GM13977 (cell line): ENCODE measurements at places on chromosomes 16 and 17.

DNA sequence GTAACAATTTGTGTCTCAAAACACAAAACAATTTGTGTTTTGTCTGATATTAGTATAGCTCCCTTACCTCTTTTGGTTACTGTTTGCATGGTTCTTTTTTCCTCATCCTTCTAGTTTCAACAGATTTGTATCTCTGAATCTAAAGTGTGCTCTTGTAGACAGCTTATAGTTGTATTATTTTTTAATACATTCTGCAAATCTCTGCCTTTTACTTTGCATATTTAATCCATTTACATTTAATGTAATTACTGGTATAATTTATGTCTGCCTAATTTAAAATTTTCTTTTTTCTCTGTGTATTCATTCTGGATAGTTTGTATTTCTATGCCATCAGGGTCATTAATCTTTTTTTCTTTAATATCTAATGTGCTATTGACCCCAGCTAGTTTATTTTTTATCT lies 9.9 kb upstream of the GNAO1 start:
- DNase-seq, result no peak

GRCh38 chr16:75197522-75198134 lies 9.3 kb downstream of the CTRB2 start:
- DNase-seq, result no peak

DNA sequence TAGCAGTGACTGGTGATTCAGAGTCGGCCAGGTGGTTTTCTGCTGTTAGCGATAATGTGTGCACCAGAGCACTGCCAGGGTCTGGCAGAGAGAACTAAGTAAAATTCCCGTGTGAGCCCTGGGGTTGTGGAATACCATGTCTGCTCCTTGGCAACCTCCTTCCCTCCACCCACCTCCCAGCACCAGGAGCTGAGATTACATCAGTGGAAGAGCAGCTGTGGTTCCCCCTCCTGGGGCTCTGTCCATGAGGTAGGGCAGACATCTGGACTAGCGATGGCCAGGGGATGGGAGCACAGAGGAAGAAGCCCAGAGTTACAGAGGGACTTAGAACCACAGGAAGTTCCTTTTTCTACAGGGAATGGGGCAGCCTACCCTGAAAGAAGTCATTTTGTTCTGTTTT lies 15.8 kb downstream of the CLEC10A start:
- DNase-seq, result no peak

DNA sequence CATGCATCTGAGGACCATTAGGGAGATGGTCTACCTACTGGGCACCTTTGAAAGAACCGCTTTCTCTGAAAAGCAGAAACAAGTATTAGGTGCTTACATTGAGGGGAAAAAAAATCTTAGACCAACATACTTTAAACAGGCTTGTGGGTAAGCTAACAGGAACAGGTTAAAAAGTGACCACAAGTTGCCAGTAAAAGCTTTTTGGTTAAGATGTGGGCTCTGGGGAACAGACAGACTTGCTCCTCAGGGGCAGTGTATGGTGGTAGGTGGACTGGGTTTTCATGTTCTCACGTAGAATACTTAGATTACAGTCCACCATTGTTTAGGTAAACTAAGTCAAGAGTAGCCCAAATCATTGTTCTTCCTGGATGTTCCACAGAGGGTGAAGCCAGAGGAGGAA lies 41.2 kb downstream of the REXO5 start:
- no peak for DNase-seq

DNA sequence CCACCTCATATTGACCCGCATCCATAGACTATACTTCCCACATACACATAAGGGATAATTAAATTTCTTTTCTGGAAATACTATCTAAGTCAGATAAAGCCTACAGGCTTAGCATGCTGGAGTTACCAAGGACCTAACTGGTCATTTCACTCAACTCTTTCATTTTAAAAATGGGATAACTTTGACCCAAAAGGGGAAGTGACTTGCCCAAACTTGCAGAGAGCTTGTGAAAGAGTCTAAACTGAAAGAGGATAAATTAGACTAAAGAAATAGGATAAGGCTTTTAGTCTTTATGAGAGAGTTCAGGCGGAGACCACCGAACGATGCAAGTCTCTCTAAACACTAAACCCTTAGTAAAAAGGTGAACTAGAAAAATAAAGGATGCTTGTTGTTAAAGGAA lies 3.9 kb upstream of the KRT33A start:
- no peak for DNase-seq

GRCh38 chr16:48366165-48367093 lies 18.8 kb downstream of the SIAH1 start:
- peak; percentile 75 for DNase-seq

- no peak for DNase-seq
These were observed 80.4 kb downstream of the ENGASE start for GRCh38 chr17:79154951-79155585.

GRCh38 chr17:78709751-78710181 lies 72.3 kb downstream of the CYTH1 start:
- no peak for DNase-seq

GRCh38 chr17:20121359-20122253 lies 112.4 kb downstream of the SPECC1 start:
- DNase-seq, result peak; percentile 77
